ENCODE measurements at places on chromosomes 12 and 14. TPM values are rescaled to one million over a fixed set of nuclear protein-coding genes. Genes with fewer than 3 reads are reported as not detected.

GRCh38 chr12:130650131-130650530, 66.0 kb downstream of the RIMBP2 start:
- H3K4me1 ChIP-seq: no peaks in the 10 kb centered on the region
- no peaks in the 10 kb centered on the region for H3K27me3 ChIP-seq
- H3K4me3 ChIP-seq: no peak overlapping the region
- no peak for DNase-seq

GRCh38 chr14:43105305-43105704, 1401.8 kb downstream of the FSCB start:
- H3K27ac ChIP-seq: no peak overlapping the region
- no peaks in the 10 kb centered on the region for H3K27me3 ChIP-seq
- no peak for DNase-seq
- no peaks in the 10 kb centered on the region for H3K36me3 ChIP-seq
- no peak overlapping the region for H3K4me3 ChIP-seq

- no peak overlapping the region for H3K27ac ChIP-seq
- peaks cover 12% of the 10 kb centered on the region for H3K4me1 ChIP-seq
Measured at GRCh38 chr12:42213023-42213422, 25.0 kb downstream of the YAF2 start.

- no peak overlapping the region for H3K4me3 ChIP-seq
- peaks cover 52% of the 10 kb centered on the region for H3K4me1 ChIP-seq
- DNase-seq: no peak
- H3K27ac ChIP-seq: no peak overlapping the region
Measured at GRCh38 chr14:50795909-50796308, 35.1 kb downstream of the NIN start.

- H3K36me3 ChIP-seq: peaks cover 7% of the 10 kb centered on the region
- H3K4me1 ChIP-seq: peaks cover 45% of the 10 kb centered on the region
- no peak for DNase-seq
- H3K27me3 ChIP-seq: peaks cover 9% of the 10 kb centered on the region
- H3K4me3 ChIP-seq: no peak overlapping the region
Measured at GRCh38 chr14:72515779-72516770, 377.8 kb downstream of the DPF3 start.

DNA sequence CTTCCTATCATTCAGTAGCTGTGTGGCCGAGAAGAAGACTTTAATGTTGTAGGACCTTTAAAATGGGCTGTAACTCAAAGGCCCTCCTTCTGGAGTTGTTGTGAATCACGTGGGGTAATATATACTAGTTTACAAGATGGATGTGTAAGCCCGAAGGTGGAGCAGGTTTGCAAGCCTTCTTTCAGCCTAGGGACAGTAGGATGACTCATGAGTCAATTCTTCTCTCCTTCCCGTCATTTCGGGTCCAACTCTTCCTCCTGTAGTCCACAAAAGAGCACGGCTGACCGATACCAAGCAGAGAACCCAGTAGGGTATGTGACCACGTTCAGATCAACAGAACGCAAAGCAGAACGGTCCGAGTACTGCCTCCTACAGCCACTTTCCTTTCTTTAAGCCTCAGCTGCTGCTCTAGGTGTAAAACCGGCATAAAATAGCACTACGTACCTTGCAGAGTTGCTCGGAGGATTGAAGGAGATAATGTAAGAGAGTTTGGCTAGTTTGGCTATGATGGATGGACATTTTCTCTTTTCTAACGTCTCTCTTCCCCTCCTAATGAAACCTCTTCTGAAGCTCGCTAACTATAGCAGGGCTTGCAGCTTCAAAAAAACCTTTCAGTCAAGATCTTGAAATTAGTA, 1.3 kb upstream of the RASSF3 start:
- peaks cover 29% of the 10 kb centered on the region for H3K4me1 ChIP-seq
- H3K27me3 ChIP-seq: no peaks in the 10 kb centered on the region

- no peaks in the 10 kb centered on the region for H3K36me3 ChIP-seq
- H3K4me3 ChIP-seq: no peak overlapping the region
- no peaks in the 10 kb centered on the region for H3K27me3 ChIP-seq
Measured at GRCh38 chr12:79563021-79563740, 127.6 kb downstream of the PAWR start.

GRCh38 chr14:105059035-105059924, 6.0 kb downstream of the GPR132 start:
- H3K36me3 ChIP-seq: peaks cover 21% of the 10 kb centered on the region
- no peaks in the 10 kb centered on the region for H3K27me3 ChIP-seq
- peak overlapping the region; percentile 90 for H3K27ac ChIP-seq
- H3K4me3 ChIP-seq: peak overlapping the region; percentile 52
- H3K4me1 ChIP-seq: peaks cover 55% of the 10 kb centered on the region

GRCh38 chr12:88764781-88765480, 184.7 kb upstream of the KITLG start:
- no peaks in the 10 kb centered on the region for H3K27me3 ChIP-seq
- H3K4me3 ChIP-seq: no peak overlapping the region
- no peaks in the 10 kb centered on the region for H3K36me3 ChIP-seq
- H3K4me1 ChIP-seq: no peaks in the 10 kb centered on the region
- no peak for DNase-seq

- H3K36me3 ChIP-seq: no peaks in the 10 kb centered on the region
- no peaks in the 10 kb centered on the region for H3K4me1 ChIP-seq
- H3K27ac ChIP-seq: no peak overlapping the region
Measured at GRCh38 chr12:113396828-113397496, 6.7 kb downstream of the SDS start.

DNA sequence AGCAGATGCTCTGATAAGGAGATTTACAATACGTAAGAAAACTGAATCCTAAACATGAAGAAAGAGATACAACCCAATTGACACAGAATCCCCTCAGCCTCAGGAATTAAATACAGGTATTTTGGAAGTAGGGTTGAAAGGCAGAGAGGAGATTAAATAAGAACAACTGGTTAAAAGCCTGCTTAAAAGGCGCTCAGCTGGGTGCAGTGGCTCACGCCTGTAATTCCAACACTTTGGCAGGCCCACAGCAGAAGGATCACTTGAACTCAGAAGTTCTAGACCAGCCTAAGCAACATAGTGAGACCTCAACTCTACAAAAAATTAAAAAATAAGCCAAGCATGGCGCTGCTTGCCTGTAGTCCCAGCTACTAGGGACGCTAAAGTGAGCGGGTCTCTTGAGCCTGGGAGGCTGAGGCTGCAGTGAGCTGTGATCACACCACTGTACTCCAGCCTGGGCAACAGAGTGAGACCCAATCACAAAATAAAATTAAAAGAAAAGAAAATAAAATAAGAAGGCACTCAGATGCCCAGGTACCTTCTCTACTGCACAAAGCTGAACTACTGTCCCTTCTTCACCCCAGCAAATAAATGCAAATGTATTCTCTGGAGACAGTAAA, 32.9 kb downstream of the MED13L start:
- H3K4me3 ChIP-seq: no peak overlapping the region
- peaks cover 6% of the 10 kb centered on the region for H3K36me3 ChIP-seq
- peak overlapping the region; percentile 56 for H3K27ac ChIP-seq
- DNase-seq: no peak
- H3K4me1 ChIP-seq: peaks cover 67% of the 10 kb centered on the region
- no peaks in the 10 kb centered on the region for H3K27me3 ChIP-seq

- no peak overlapping the region for H3K27ac ChIP-seq
- no peaks in the 10 kb centered on the region for H3K4me1 ChIP-seq
- no peaks in the 10 kb centered on the region for H3K27me3 ChIP-seq
- no peaks in the 10 kb centered on the region for H3K36me3 ChIP-seq
- no peak overlapping the region for H3K4me3 ChIP-seq
Measured at GRCh38 chr14:39733741-39734140, 301.5 kb upstream of the FBXO33 start.

DNA sequence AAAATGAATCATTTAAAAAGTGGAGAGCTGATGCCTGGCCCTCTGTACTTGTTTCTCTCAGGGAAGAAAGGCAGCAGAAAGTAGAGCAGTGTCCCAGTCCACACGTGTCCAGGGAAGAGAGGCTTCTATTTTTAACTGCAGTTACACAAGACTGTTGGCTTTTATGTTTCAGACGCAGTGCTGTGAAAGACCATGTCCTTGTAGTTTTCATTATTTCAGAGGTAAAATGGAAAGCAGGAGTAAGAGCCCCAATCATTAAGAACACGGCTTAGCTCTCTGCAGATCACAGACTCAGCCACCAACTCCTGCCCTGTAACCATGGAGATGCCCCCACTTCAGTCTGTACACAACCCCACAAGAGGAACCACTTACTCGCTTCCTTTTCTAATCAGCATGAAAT, 336.3 kb downstream of the DAD1 start:
- H3K27ac ChIP-seq: no peak overlapping the region
- no peaks in the 10 kb centered on the region for H3K36me3 ChIP-seq
- DNase-seq: no peak
- no peaks in the 10 kb centered on the region for H3K27me3 ChIP-seq
- no peak overlapping the region for H3K4me3 ChIP-seq

DNA sequence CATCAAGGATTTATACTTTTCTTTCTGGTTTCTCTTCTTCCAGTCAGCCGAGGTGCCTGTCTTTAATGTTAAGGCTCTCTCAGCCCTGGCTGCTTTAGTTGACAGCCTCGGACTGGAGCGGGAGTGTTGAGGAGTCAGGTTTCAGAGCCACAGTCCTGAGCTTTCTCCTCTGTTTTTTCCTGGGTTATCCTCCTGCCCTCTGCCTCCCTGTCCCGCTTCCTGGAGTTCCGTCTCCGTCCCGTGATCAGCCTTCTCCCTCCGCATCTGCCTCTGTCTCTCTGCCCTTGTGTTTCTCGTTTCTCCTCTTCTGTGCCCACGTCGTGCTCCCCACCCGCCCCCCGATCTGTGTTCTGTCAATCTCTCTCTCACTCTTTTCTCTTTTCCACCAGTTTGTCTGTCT, 33.0 kb downstream of the IQSEC3 start:
- H3K4me1 ChIP-seq: peaks cover 8% of the 10 kb centered on the region
- H3K27me3 ChIP-seq: peaks cover 13% of the 10 kb centered on the region
- DNase-seq: no peak
- H3K27ac ChIP-seq: no peak overlapping the region
- H3K36me3 ChIP-seq: no peaks in the 10 kb centered on the region

- H3K4me3 ChIP-seq: no peak overlapping the region
- H3K27me3 ChIP-seq: no peaks in the 10 kb centered on the region
- peaks cover 25% of the 10 kb centered on the region for H3K36me3 ChIP-seq
- no peaks in the 10 kb centered on the region for H3K4me1 ChIP-seq
- DNase-seq: no peak
- H3K27ac ChIP-seq: no peak overlapping the region
Measured at GRCh38 chr14:95436354-95436753, 80.1 kb downstream of the SYNE3 start.

DNA sequence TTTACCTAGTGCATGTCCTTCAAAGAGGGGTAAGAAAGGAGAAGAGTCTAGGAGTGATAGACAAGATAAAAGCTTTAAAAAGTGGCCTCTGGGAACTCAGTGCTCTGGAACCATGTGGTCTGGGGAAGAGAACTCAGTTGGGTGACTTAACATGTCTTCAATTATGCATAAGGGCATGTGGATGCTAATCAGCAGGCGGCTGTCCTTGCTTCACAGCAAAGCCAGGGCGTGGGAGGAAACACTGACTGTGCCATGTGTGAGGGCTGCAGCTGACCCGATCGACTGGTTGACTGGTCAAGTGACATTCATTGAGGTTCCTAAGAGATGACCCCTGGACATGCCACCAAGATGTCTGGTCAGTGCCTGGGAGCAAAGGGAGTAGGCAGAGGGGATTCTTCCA, 1053.8 kb downstream of the BCL11B start:
- peaks cover 6% of the 10 kb centered on the region for H3K36me3 ChIP-seq
- H3K27ac ChIP-seq: no peak overlapping the region
- no peaks in the 10 kb centered on the region for H3K27me3 ChIP-seq
- no peak for DNase-seq
- H3K4me3 ChIP-seq: no peak overlapping the region
- H3K4me1 ChIP-seq: peaks cover 31% of the 10 kb centered on the region

- no peak overlapping the region for H3K27ac ChIP-seq
- no peaks in the 10 kb centered on the region for H3K27me3 ChIP-seq
- H3K4me3 ChIP-seq: no peak overlapping the region
- H3K4me1 ChIP-seq: peaks cover 40% of the 10 kb centered on the region
- DNase-seq: no peak
Measured at GRCh38 chr12:116159593-116160200, 117.8 kb downstream of the MED13L start.

GRCh38 chr14:104822821-104823615, 22.1 kb downstream of the ZBTB42 start:
- peaks cover 13% of the 10 kb centered on the region for H3K4me1 ChIP-seq
- peaks cover 12% of the 10 kb centered on the region for H3K27me3 ChIP-seq
- H3K36me3 ChIP-seq: peaks cover 7% of the 10 kb centered on the region
- H3K4me3 ChIP-seq: no peak overlapping the region
- no peak for DNase-seq
- no peak overlapping the region for H3K27ac ChIP-seq

DNA sequence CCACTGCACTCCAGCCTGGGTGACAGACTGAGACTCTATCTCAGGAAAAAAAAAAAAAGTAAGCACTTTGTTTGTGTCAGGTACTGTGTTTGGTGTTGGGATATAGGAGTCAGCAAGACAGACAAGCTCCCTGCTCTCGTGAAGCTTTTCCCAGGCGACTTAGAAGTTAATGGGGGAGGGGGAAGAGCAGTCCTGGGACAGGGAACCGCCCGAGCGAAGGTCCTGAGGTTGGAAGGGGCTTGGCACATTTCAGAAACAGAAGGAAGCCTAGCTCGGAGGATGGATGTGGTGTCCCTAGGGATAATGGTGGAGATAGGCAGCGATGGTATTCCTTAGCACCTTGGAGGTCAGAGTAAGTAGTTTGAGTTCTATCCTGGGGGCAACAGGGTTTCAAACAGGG, 8.5 kb upstream of the COX6A1 start:
- peaks cover 14% of the 10 kb centered on the region for H3K4me1 ChIP-seq
- no peak overlapping the region for H3K27ac ChIP-seq
- no peaks in the 10 kb centered on the region for H3K36me3 ChIP-seq
- H3K4me3 ChIP-seq: no peak overlapping the region
- H3K27me3 ChIP-seq: no peaks in the 10 kb centered on the region
- DNase-seq: no peak

- DNase-seq: no peak
- H3K4me3 ChIP-seq: no peak overlapping the region
- peaks cover 1% of the 10 kb centered on the region for H3K36me3 ChIP-seq
- H3K4me1 ChIP-seq: peaks cover 4% of the 10 kb centered on the region
- H3K27me3 ChIP-seq: no peaks in the 10 kb centered on the region
- no peak overlapping the region for H3K27ac ChIP-seq
Measured at GRCh38 chr12:106721915-106722314, 52.6 kb upstream of the RIC8B start.

GRCh38 chr12:30437044-30437443, 258.6 kb downstream of the IPO8 start:
- H3K27me3 ChIP-seq: peaks cover 5% of the 10 kb centered on the region
- no peak overlapping the region for H3K4me3 ChIP-seq
- no peak overlapping the region for H3K27ac ChIP-seq
- H3K4me1 ChIP-seq: no peaks in the 10 kb centered on the region

CLECL1 gene
- total RNA-seq: 6.4 TPM

CARMIL3 gene
- 0.43 TPM for total RNA-seq

HOXC10 gene
- total RNA-seq: not detected

HOXC9 gene
- total RNA-seq: not detected

IL26 gene
- 0.21 TPM for total RNA-seq

RD3L gene
- total RNA-seq: not detected

SLC5A8 gene
- not detected for total RNA-seq

NELL2 gene
- total RNA-seq: 120 TPM

RBP5 gene
- total RNA-seq: not detected

CCDC38 gene
- total RNA-seq: 0.16 TPM

PDE3A gene
- total RNA-seq: not detected

C12orf54 gene
- not detected for total RNA-seq

All from activated naive CD8-positive, alpha-beta T cell treated with anti-CD3 and anti-CD28 coated beads for 36 hours (primary cell).